ENCODE measurements at places on chromosomes 2 and 18. TPM values are rescaled to one million over a fixed set of nuclear protein-coding genes. Genes with fewer than 3 reads are reported as not detected.
A peak's percentile ranks its signal among the peaks of the same experiment; 100 is the strongest.

Gene STON1
- total RNA-seq, result 3.7 TPM

DNA sequence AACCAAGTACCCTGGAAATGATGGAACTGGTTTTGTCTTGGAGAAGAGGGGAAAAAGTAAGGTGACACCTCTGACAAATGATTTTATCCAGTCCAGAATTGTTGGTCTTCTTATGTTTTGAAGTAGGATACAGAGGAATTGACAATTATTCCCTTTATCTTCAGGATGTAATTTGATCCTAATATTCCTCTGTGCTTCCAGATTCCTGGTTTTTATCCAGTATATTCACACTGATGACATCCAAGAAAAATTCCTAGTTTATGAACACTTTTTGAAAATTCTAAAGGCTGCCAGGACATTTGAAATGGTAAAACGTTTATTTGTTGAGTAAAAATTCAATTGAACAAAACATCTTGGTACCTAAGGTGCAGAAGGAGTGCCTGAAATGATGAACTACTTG lies 22.2 kb upstream of the ETAA1 start:
- DNase-seq, result no peak

DNA sequence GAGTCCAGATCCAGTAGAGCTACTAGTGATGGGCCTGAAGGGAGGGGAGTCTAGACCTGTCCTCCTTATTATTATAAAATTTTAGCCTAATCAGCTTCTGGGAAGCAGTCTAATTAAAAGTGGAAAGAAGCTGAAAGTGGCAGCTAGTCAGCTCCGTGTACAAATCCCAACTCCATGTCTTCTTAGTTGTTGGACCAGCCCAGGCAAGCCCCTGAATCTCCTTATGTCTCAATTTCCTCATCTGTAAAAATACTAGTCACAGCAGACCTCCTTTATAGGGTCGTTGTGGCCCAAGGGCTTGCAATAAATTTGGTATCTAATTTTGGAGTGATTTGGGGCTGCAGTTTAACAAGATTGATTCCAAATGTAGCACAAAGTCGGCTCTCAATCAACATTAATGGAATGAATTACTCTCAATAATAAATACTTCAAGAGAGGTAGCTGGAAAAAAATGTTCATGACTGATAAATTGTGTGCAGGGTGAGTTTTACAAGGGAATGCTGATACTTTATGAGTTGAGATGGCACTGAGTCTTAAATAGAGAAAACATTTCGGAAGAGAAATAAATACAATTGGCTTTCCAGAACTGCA lies 118.3 kb upstream of the NDUFV2 start:
- no peak for DNase-seq

Gene MITD1
- 28.5 TPM for total RNA-seq

Gene FEV
- not detected for total RNA-seq

Gene SERPINB7
- 0.21 TPM for total RNA-seq

- DNase-seq, result no peak
Measured at GRCh38 chr18:50126471-50126870, 68.5 kb downstream of the MYO5B start.

DNA sequence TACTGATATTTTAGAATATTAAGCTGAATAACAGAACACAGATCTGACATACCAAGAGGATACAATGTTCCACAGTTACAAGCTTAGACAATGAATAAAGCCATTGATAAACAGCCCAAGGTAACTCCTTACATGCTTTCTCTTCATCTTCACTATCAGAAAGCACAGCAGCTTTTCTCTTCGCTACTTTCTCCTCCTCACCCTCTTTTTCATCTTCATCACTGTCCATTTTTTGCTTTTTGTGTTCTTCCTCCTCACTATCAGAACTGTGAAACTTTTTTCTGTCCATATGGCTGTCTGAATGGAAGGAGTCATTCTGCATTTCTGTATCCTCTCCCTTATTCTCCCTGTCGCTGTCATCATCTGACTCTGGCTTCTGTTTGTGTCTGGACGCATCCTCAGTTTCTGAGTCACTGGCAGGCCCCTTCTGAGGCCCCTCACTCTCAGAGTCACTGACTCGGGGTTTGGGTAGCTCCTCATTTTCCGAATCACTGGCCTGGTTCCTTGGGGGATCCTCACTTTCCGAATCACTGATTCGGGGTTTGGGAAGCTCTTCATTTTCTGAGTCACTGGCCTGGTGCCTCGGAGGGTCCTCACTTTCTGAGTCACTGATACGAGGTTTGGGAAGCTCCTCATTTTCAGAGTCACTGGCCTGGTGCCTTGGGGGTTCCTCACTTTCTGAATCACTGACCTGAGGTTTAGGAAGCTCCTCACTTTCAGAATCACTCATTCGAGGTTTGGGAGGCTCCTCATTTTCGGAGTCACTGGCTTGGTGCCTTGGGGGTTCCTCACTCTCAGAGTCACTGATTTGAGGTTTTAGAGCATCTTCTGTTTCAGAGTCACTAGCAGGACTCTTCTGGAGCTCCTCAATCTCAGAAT lies 21.5 kb downstream of the IWS1 start:
- DNase-seq, result no peak

DNA sequence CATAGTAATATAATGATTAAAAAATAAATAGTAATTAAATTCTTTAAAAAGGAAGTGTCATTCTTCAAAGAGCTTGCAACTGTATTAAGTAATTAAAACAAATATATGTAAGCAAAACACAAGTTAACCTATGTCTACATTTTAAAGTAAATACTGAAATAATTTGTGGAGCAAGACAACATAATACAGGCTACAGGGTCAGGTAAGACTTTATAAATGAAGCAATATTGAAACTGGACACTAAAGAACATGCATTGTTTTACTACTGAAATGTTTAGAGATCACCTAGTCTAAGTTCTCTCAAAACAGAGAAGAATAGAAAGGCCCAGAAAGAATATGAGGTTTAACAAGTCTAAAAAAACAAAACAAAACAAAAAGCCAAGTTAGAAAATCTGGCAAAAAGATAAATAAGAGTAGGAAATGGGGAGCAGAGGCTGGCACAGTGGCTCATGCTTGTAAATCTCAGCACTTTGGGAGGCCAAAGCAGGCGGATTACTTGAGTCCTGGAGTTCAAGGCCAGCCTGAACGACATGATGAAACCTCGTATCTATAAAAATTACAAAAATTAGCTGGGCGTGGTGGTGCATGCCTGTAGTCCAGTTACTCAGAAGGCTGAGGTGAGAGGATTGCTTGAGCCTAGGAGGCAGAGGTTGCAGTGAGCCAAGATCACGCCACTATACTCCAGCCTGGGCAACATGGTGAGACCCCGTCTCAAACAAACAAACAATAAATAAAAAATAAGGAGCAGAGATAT lies 34.4 kb downstream of the VPS54 start:
- DNase-seq, result no peak

Gene MFSD6
- 7.2 TPM for total RNA-seq

DNA sequence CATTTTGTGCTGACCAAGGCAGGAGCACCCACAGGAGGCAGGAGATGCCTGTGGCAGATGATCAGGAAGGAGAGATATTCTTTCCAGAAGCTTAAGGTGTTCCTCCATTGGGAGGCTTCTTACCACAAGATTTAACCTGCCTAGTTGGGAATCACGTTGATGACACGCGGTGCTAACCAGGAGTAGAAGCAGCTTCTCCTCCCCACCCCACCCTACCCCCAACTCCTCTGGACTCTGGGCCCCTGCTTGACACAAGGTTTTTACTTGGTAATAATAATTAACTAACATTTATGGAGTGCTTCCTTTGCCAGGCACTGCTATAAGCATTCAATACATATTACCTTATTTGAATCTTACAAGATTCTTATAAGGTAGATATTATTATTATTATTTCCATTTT lies 62.5 kb upstream of the PAPOLG start:
- no peak for DNase-seq

DNA sequence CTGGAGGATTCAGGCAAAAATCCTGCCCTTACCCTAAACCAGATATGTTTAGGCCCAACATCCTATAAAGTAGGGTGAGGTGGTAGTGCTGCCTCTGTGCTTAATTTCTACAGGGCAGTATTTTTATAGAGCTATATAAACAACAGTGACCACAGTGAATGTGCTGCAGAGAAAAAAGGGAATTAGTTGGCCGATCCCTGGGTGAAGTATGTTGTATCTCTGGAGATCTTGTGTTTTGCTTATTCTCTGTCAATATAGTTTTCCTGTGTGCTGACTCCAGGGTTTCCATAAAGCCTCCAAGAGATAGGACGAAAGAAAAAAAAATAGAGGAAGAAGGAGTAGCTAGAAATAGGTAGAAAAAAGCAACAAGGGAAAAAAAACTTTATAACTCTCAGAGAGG lies 88.9 kb upstream of the THOC1 start:
- no peak for DNase-seq

DNA sequence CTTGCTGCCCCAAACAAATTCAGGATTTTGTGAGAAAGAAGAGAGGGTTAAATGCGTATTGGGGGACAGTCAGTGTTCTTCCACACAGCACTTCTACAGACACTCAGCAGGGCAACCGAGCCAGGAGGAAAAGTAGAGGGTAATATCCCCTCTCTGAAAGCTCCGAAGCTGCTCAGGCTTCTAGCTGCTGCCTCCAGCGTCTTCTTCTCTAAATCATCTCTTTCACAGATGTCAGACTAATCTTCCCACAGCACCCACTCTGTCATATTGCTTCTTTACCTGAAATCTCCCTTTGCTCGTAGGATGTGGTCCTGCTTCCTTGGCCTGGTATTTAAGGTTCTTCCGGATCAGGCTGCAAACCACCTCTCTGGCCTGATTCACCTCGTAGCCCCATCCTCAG lies 117.6 kb upstream of the HAAO start:
- no peak for DNase-seq

DNA sequence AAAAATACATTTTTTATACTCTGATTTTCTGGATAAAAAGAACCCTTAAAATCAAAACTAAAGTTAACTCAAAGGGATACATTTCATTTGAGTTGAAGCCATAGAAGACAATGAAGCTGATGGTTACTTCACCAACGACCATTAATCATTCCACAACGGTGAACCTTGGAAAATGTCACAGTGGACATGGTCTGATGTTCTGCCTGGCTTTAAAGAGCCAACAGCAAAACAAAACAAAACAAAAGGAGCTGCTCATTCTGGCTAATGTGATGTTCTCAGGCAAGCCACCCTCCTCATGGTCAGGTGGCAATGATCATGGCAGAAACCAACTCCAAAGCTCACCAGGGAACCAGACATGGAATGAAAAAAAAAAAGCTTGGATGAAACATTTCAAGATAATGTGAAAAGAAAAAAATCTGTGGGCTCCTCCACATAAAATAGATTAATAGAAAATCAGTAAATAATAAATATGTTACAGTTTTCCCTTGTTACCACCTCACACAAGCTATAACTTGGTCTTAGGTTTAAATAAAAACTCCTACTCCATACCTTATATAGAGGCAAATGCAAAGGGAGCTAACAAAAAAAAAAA lies 90.1 kb upstream of the SERTAD2 start:
- DNase-seq, result peak; percentile 52

- DNase-seq, result no peak
Measured at GRCh38 chr2:106599540-106599939, 112.4 kb downstream of the CD8B2 start.

All from SK-MEL-5 (cell line).